B cell (primary cell): ENCODE measurements at places on chromosomes 2 and 18.

- no peak for DNase-seq
These were observed 84.3 kb downstream of the TNS1 start for GRCh38 chr2:217918308-217919024.

DNA sequence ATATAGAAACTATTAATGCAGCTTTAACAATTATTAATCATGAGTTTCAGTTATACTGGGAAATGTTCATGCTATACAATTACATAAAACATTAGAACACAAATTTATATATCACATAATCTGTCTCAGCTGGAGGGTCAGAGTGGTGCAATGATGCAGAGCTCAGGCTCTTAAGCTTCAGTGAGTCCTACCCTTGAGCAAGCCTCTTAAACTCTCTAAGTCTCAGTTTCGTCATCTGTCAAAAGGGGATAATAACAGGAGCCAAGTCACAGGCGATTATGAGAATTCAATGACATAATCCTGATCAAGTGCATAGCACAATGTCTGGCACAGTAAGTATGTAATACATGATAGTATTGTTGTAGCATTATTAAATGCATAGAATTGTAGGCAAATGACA lies 46.0 kb downstream of the LAMA1 start:
- DNase-seq, result no peak

DNA sequence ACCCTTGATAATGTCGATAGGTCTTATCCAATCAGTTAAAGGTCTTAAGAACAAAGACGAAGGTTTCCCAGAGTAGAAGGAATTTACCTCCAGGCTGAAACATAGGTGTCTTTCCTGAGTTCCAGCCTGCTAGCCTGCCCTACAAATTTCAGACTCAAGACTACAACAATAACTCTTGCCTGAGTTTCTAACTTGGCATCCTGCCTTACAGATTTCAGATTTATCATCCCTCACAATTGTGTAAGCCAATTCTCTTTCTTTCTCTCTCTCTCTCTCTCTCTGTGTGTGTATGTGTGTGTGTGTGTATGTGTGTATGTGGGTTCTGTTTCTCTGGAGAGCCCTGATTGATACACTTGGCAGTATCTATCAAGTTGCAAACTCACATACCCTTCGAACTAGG lies 37.2 kb upstream of the B4GALT6 start:
- DNase-seq, result no peak

DNA sequence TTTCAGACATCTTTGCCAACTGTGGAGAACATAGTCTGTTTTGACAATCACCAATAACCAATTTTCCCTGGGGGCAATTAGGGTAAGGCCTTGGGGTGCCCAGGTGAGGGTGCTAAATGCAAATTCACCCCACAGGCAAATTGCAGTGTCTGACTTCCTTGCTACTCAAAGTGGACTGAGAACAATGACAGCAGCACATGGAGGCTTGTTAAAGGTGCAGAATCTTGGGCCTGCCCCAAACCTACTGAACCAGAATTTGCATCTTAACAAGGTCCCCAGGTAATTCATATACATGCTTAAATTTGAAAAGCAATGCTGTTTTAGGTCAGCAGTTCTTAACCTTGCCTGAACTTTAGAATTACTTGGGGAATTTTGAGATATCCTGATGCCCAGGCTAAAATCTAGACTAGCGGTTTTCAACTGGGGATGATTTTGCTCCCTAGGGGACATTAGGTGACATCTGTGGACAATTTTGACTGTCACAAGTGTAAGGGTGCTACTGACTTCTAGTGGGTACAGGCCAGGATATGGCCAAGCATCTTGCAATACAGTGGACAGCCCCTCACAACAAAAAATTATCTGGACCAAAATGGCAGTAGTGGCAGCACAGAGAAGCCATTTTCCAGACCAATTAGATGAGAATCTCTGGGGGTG lies 80.2 kb upstream of the GCFC2 start:
- DNase-seq, result no peak

- DNase-seq, result no peak
These were observed 96.1 kb downstream of the HDAC4 start for GRCh38 chr2:239304533-239305221.

GRCh38 chr2:125085904-125086303 lies 1060.8 kb downstream of the CNTNAP5 start:
- DNase-seq, result no peak

- no peak for DNase-seq
These were observed 67.4 kb downstream of the HS1BP3 start for GRCh38 chr2:20583425-20583881.

- DNase-seq, result no peak
These were observed 110.1 kb downstream of the MAIP1 start for GRCh38 chr2:200065477-200065876.

GRCh38 chr2:99825630-99826029 lies 316.8 kb downstream of the AFF3 start:
- no peak for DNase-seq

GRCh38 chr2:54514822-54515569 lies 58.9 kb downstream of the SPTBN1 start:
- DNase-seq, result no peak

DNA sequence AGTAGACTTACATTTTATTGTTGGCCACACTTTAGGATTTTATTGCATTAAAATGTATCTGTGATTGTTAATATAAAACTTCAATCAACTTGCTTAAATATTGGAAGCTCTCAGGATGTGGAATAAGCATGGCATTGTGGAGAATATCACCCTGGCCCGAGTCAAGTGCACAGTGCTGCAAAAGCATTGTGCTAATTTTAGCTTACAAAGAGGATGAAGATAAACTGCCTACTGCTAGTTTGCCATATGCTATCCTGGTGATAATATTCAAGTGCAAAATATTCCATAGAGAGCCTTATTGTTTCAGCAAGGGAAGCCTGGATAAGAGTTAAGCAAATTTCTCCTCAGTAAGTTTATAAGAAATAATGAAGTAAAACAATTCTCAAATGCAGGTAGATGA lies 54.5 kb downstream of the MEIS1 start:
- DNase-seq, result no peak

GRCh38 chr2:148906124-148906523 lies 31.1 kb downstream of the KIF5C start:
- no peak for DNase-seq

DNA sequence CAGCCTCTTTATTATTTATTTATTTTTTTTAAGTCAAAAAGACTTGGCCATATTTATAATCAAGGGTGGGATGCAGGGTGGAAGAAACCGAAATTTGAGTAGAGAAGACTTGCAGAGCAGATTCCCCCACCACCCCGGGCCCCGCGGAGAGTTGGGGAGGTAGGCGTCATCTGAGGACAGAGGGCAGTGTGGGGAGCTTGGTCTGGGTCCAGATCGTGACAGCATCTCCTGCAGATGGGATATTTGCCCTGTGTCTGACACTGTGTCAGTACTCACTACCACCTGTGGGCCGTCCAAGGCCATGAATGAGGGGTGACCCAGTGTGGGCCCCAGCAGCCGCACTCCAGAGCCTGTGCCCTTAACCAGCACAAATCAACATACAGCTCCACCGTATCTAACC lies 10.5 kb upstream of the PRELID3A start:
- DNase-seq, result no peak

DNA sequence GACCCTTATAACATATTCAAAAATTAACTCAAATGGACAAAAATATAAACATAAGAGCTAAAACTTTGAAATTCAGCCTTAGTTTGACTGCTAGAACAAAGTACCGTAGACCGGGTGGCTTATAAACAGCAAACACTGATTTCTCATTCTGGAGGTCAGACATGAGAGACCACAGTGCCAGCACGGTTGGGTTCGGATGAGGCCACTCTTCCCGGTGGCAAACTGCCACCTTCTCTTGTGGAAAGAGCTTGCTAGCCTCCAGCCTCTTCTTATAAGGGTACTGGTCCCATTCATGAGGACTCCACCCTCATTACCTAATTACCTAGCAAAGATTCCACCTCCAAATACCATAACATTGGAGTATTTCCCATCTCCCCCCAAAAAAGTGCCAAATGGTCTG lies 91.3 kb downstream of the FAM210A start:
- DNase-seq, result no peak

GRCh38 chr2:151161821-151162551 lies 99.7 kb downstream of the RBM43 start:
- DNase-seq, result no peak
